Stimulated activated CD4-positive, alpha-beta T cell treated with anti-CD3 and anti-CD28 coated beads, TNF-alpha, amount 100 ng/mL, for 24 hours (primary cell): ENCODE measurements at places on chromosomes 16 and 17.

DNA sequence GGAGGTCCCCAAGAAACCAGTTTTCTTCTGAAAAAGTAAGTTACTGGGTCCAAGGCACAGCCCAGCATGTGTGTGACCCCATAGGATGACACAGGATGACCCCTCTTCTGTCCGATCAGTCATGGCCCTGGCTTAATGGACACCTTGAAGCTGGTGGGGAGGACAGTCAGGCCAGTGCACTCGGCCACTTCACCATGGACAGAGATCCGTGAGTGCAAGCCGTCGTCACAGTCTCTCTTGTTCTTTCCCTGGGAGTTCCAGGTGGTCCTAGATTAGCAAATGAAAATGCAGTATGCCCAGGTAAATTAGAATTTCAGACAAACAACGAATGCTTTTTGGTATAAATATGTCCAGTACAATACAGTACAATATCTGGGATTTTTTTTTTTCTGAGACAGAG is 1.4 kb upstream of the RNF222 start:
- no peak for DNase-seq

GRCh38 chr17:30316736-30317135 is 17.1 kb downstream of the TMIGD1 start:
- DNase-seq: no peak

- no peak for DNase-seq
Measured at GRCh38 chr17:82235775-82236141, 6.9 kb downstream of the SLC16A3 start.

DNA sequence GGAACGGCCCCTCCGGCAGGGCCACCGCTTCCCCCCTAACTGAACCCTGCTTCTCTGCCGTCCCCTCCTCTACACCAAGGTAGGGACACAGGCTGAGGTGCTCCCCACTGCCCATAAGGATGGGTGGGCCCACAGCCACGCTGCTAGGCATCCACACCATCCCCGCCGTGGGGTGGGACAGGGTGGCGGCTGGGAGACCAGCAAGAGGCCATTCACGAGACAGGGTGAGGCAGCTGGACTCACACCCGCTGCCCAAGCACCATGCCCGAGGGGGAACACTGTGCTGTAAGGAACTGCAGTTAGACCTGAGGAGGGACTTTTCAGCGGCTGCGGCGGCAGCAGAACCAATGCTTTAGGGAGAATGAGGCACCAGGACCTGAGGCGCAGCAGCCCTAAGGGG is 47.5 kb upstream of the RRN3 start:
- DNase-seq: no peak

- no peak for DNase-seq
Measured at GRCh38 chr16:71276589-71277334, 12.4 kb downstream of the CMTR2 start.

- DNase-seq: no peak
Measured at GRCh38 chr17:4324463-4324862, 42.0 kb downstream of the UBE2G1 start.

DNA sequence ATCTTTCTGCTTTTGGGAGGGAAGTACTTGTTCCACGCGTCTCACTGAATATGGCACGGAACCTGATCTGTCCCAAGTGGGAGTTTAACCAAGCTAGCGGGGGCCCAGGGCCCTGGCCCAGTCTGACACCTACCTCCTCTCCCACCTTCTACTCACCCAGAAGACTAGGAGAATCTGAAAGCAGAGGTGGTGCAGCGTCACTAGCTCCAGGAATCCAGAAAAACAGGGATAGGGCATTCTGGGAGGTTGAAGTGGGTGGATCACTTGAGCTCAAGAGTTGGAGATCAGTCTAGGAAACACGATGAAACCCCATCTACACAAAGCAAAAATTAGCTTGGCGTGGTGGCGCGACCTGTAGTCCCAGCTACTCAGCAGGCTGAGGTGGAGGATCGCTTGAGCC is 163.5 kb upstream of the ZNF267 start:
- DNase-seq: no peak

- no peak for DNase-seq
Measured at GRCh38 chr17:50762177-50762576, 5.1 kb downstream of the ANKRD40CL start.

DNA sequence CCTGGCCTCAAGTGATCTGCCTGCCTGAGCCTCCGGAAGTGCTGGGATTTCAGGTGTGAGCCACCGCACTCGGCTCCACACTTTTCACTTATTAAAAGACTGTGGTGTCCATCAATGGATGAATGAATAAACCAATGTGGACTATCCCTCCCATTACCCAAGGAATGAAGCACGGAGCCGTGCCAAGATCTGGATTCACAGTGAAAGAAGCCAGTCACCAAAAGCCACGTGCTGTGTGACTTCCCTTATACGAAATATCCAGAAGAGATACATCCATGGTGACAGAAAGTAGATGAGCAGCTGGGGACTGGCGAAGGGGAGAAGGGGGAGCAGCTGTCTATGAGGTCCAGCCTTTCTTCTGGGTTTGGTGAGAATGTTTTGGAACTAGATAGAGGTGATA is 48.2 kb upstream of the STH start:
- DNase-seq: no peak

- DNase-seq: no peak
Measured at GRCh38 chr17:60604686-60605334, 4.8 kb downstream of the PPM1D start.

DNA sequence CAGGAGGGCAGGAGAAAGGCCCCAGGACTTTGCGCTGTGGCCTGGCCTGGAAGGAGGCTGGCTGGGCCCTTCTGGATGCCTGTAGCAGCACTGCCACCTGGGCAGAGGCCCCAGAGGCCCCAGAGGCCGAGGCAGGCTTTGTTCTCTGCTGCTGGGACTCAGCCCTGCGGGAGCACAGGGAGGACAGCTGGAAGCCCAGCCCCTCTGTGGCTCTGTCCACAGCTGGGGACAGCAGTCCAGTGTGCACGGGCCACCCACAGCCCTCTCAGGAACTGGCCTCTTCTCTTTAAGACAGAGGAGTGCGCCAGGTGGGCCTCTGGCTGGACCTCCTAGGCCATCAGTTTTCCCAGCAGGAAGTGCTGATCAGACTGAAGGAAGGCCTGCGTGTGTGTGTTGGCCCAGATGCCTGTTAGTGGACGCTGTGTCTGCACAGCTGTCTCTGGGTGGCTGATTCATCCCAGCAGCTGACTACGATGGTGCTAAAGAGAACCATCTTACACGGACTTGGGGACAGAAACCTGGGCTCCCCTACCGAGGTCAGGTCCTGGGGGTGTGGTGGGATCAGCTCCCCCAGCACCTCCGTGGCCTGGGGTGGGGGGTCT is 26.9 kb upstream of the ZNF750 start:
- no peak for DNase-seq

DNA sequence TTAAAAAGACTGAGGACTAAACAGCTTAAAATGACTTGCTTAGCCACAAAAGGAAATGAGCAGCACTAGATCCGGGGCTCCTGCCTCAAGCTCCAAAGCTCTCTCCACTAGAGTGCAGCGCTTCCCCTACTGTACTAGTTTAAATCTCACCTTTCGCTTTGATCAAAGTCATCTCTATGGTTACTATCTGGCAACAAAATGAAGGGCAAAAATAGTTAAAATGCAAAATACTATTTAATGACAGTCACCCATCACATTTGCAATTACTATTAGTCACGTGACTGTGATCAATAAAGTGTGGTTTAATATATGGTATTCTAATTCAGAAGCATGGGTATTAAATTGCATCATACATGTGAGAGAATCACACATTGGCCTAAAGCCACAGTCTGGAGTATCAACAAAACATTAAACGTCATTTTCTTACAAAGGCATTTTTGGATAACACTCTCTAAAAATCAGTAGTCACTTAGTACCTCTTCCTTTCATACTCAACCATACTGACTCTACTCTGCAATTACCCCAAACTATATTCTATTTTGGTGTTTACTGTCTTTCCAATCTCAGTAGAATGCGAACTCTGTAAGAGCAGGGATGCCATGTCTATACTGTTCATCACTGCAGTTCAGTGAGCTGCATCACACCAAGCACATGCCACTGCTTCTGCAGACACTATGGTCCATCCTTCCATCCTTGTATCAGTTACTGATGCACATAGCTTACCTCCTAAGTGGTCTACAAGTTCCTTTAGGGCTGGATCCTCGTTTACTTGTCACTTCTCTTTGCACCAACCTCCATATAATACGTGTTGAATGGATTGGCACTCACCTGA is 6.2 kb downstream of the PSMD12 start:
- no peak for DNase-seq

DNA sequence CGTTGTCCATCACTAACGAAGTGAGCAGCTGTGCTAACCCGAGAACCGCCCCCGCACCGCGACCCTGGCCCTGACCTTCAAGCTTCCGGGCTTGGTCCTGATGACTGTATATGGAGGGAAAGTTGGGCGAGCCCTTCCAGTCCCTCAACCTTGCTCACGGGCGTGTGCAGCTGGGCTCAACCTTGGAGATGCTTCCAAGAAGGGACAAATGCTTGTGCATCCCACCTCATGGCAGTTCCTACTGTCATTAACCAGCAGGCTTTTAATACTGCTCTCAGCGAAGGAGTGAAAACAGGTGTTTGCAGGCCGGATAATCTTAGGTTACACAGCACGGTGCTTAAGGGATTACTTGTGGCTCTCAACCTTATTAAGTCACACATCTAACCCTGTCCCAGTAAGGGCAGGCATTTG is 33.5 kb downstream of the SRL start:
- DNase-seq: no peak

- DNase-seq: no peak
Measured at GRCh38 chr16:57540906-57541753, 1.3 kb upstream of the ADGRG5 start.

DNA sequence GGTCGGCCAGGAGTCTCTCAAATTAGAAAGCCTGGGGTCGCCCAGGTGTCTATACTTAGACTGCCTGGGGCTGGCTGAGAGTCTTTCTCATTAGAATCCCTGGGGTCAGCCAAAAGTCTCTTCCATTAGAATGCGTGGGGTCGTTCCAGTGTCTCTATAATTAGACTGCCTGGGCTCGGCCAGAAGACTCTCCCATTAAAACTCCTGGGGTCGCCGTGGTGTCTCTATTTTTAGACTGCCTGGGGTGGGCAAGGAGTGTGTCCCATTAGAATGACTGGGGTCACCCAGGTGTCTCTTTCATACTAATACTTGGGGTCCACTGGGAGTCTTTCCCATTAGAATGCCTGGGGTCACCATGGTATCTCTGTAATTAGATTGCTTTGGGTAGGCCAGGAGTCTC is 2227.7 kb downstream of the TP53TG3F start:
- DNase-seq: no peak

GRCh38 chr17:8855477-8856204 is 11.8 kb downstream of the PIK3R6 start:
- no peak for DNase-seq

DNA sequence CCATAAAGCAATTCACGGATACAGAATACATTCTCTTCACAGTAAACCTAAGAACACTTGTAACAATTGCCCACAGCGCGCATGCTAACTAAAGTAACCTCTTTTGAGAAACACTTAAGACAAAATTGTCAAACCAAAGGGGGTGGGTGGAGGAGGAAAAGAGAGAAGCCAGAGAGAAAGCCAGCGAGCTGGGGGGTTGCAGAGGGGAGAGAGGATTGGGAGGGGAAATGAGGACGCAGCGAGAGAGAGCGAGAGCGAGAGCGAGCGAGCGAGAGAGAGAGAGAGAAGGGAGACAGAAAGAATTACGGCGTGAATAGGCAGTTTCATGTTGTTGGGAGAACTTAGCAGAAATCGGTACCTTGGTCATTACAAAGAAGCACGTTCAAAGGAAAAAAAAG is 1.6 kb upstream of the HOXB7 start:
- DNase-seq: no peak

DNA sequence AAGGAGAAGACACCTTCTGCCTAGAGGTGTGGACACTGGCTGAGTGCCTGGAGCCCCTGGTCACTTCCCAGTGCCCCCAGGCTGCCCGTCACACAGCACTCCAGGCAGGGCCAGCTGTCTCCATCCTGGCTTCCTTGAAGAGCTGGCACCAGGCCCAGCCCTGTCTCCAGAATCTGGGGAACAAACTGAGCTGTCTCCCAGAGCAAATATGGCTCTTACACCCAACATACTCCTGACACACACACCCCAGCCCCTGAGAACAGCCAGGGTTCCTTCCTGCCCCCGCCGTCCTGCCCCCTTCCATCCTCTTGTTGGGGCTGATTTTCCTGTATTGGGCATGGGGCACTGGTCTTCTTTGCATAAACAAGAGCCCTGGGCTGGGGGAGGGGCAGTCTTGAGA is 9.1 kb downstream of the NHERF1 start:
- DNase-seq: no peak

DNA sequence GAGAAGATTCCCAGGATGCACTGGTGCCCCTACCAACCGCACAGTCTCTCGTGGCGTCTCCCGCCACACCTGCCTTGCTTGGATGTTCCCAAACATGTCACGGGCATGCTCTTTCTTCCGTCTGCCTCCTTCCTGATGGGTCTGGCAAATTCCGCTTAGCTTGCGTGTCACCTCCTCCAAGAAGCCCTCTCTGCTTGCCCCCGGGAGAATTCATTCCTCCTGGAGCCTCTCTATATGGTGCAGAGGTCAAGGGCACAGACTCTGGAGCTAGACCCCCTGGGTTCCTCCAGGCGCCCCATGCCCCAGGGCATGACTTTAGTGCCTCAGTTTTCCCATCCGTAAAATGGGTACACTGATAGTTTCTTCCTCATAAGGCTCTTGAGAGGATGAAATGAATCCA is 21.1 kb downstream of the LITAF start:
- DNase-seq: no peak

DNA sequence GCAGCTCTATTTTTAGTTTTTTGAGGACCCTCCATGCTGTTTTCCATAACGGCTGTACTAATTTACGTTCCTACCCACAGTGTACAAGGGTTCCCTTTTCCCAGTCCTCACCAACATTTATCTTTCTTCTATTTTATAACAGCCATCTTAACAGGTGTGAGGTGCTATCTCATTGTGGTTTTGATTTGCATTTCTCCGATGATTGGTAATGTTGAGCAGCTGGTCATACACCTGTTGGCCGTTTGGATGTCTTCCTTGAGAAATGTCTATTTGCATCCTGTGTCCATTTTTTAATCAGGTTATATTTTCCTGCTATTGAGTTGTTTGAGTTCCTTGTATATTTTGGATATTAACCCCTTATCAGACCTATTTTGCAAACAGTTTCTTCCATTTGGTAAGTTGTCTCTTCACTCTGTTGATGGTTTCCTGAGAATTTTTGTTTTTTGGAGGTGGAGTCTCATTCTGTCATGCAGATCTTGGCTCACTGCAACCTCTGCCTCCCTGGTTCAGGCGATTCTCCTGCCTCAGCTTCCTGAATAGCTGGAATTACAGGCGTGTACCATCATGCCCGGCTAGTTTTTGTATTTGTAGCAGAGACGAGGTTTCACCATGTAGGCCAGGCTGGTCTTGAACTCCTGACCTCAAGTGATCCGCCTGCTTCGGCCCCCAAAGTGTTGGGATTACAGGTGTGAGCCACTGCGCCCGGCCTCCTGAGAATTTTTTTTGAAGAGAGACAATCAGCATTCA is 279.6 kb downstream of the SNX29 start:
- no peak for DNase-seq

GRCh38 chr17:57284583-57284982 is 28.3 kb downstream of the MSI2 start:
- DNase-seq: no peak

DNA sequence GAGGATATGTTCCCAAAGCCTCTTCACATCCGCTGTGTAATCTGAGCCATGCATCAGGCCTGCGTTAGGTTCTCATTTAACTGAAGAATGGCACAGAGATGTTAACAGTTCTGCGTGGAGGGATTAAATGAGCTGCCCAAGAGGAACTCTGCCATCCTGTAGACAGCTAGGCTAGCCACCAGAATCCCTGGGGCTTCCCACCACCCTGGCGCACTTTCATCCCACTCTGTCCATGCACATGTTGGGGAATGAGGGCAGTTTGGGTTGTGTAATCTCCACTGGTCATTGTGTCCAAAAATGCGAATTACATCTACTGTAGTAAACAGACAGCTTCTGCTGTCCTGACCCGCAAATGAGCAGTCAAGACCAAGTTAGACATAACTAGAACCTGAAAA is 1.0 kb upstream of the GLG1 start:
- no peak for DNase-seq
